ENCODE measurements at places on chromosomes 6 and 20. TPM values are rescaled to one million over a fixed set of nuclear protein-coding genes. Genes with fewer than 3 reads are reported as not detected.

Gene SLC22A3
- total RNA-seq = 2.7 TPM

GRCh38 chr20:45104786-45105185, 3.9 kb upstream of the KCNS1 start:
- no peak for DNase-seq

DNA sequence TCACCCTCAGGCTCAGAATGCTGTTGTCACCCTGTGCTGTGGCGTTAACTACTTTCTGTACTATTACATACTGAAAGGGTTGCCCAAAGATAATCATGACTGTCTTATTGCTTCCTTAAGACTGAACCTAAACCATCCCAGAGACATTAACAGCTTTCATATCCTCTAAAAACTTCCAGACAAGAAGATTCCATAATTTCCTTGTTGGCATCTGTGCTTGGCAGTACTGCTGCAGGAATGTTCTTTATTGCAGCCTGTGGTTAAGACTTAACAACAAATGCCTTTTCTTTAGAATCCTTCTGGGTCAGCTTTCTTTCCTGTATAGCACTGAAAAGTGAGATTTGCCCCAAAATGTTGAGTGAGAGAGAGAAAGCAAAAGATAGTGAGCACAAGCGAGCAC, 109.7 kb downstream of the GJA10 start:
- DNase-seq = no peak

Gene TMEM200A
- 12.9 TPM for total RNA-seq

DNA sequence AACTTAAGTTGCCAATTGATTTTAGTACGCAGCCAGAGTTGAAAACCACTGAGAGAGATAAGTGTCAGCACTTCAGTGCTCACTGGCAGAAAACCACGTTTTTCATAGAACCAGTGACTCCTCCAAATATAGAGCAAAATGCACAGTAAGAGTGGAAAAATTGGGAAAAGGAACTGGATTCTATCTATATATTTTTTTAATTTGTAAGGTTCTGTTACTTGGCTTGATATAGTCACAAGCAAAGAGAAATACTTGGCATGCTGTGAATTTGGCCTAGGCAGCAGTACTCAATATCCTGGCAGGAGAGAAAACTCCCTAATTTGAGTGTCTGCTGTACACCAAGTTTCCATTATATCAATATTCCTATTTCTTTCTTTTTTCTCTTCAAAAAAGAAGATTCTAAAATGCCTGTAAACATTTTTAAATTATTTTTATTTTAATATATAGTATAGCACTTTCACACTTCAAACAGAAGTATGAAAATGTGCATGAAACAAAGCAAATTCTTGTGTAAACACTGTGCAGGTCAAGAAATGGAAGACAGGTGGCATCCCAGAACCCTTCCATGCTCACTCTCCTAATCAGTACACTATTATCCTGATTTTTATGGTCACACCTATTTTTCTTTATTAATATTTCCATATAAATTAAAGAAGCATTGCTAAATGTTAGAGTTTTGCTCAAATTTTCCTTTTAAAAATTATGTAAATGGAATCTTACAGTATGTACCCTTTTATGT, 561.8 kb upstream of the RNF217 start:
- DNase-seq = no peak

- DNase-seq = no peak
Measured at GRCh38 chr20:48398506-48399449, 429.0 kb downstream of the PREX1 start.

Gene FRS3
- total RNA-seq = 3.9 TPM

DNA sequence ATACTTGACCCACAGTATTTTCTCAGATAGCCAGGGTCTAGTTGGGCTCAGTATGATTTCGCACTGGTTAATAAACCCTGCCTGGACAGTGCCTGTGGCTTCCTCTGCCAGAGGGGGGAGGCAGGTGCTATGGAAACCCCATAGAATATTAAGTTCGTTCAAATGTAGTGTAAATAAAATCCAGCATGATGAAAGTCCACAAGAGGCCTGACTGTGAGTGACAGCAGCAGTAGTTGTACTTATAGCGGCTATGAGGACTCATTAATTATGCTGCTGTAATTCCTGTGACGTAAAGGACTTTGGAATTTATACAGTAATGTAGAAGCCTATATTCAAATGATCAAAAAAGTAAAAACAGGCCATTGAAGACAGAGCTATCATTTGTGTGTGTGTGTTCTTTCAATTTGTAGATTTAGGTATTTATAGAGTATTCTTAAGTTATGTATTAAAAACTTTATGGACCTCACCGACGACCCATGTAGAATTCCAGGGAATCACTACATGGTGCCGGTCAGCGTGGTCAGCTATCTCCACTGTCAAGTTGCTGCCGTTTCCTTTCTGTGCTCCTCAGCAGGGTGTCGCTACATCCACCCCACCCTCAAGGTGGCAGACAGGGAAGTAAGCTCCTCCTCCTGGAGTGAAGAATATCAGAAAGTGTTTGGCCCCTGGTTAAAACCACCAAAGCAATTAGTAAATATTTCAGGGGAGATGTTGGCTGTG, 10.0 kb downstream of the PYGB start:
- no peak for DNase-seq

DNA sequence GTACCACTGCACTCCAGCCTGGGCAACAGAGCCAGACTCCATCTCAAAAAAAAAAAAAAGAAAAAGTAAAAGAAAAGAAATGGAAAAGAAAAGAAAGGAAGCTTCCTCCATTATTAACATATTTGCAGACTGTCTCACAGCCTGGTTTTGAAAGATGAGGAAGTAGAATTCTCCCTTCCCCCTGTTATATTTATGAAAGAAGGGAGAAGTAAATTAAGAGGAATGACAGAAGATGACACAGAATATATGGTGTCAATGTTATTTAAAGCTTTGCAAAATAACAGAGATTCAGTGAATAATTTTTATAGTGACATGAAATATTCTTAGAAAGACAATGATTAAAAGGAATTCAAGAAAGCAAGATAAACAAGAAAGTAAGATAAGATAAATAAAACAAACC, 83.7 kb upstream of the PRSS16 start:
- DNase-seq = no peak

DNA sequence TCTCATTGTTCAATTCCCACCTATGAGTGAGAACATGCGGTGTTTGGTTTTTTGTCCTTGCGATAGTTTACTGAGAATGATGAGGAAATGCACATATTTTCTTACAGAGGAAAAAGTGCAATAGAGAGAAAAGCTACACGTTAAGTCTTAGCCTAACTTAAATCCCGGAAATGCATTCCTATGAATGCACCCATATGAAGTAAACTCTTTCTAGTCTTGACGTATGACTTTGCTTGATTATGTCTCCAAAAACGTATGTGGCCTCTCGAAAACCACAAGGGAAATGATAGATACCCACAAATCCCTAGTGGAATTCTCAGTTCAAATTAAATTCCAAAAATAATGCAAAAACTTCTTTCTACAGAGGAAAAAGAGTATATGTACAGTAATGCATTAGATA, 90.7 kb upstream of the SASH1 start:
- no peak for DNase-seq

Gene ADAT2
- 11.3 TPM for total RNA-seq
